ENCODE measurements at places on chromosomes 6 and 20.

GRCh38 chr6:68372991-68373390 lies 262.1 kb upstream of the ADGRB3 start:
- no peak for DNase-seq

DNA sequence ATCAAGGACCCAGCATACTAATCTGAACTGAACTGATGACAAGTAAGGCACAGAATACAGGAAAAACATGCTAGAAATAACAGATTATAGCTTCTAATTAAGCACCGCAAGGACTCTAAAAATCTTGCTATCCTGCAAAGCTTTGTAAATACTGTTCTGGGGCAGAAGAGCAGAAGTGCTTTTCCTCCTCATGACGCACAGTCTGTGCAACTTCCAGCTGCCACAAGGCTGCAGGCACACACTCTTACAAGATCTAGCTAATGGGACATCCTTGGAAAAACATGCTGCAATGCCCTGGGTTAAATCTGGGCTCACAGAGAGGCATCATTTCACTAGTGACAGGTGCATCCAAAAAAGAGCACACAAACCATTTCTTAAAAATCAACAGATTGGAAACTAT lies 188.6 kb downstream of the GJA10 start:
- DNase-seq = peak; percentile 50

DNA sequence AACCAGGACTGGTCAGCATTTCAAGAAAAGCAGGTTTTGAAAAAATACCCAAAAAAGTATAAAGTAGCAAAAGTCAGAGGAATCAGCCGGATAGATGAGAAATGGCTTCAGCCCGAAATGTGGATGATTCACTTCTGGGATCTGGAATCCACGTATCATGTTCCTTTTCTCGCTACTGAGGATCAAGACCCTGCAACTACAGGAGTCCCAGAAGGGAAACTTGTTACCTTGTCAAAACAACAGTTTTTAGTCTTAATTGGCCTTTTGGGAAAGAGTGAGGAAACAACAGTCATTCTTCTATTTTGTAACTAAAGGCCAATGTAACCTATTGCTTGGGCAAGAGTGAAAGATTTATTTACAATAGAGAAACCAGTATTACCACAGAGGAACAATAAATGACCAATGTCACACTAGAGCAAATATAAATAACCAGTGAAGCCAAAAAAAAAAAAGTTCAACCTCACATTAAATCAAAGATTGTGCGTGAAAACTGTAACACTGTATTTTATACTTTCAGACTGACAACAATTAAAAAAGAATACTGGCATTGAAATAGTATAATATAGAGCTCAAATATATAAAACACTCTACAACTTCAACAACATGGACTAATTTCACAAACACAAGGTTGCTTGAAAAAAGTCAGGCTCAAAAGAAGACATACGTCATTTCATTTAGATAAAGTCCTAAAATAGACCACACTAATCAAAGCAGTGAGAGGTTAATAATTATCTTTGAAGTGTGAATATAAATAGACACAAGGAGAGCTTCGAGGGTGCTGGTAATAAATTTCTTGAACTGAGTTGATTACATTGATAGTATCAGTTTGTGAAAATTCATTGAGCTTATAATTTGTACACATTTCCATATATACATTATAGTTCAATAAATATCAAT lies 116.2 kb downstream of the GFRAL start:
- no peak for DNase-seq

- no peak for DNase-seq
Measured at GRCh38 chr20:20814685-20815084, 102.2 kb upstream of the RALGAPA2 start.
